ENCODE measurements at places on chromosomes 11 and 22. TPM values are rescaled to one million over a fixed set of nuclear protein-coding genes. Genes with fewer than 3 reads are reported as not detected.

Gene LDHAL6A
- total RNA-seq, result 0.59 TPM

DNA sequence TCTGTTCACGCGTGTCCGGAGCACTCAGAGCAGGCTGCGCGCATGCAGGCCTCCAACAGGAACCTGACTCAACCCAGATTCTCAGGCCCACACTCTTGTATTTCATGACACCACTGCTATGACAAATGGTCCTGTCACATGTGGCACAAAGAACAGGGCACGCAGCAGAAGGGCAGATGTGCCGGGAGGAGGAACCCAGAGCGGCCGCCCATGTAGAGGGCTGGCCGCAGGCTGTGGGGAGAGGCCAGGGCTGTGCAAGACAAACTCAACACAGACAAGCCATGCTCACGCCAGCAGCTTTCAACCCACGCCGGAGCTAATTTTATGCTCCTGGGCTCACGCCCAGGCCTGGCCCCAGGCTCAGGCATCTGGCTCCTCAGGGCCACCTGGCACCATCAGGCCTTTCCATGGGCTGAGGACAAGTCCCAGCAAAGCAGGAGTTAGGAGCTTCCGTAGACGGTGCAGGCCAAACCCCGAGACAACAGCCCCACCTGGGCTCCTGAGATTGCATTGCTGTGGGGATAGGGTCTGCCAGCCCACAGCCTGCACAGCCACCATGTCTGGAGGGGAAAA lies 40.0 kb downstream of the DUSP8 start:
- DNase-seq, result no peak

GRCh38 chr22:28426346-28427132 lies 253.1 kb downstream of the TTC28 start:
- no peak for DNase-seq

DNA sequence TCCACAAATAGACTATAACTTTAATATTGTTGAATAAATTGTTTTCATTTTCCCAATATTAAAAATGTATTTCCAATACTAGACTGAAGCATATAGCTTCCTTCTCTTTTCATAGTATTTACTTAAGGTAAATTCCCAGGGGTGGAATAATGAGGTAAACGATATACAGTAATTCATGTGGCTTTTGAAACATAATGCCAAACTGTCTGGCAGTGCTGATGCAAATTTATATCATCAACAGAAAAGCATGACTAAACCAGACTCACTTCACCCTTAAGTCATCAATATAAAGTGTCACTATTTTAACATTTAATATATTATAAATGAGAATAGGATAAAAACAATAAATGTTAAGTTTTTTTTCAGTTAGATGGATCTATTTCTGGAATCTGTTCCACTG lies 13.6 kb downstream of the C2CD3 start:
- DNase-seq, result no peak

Gene RAPSN
- total RNA-seq, result 2.0 TPM

- DNase-seq, result no peak
These were observed 107.5 kb downstream of the NXPE2 start for GRCh38 chr11:114785820-114786219.

DNA sequence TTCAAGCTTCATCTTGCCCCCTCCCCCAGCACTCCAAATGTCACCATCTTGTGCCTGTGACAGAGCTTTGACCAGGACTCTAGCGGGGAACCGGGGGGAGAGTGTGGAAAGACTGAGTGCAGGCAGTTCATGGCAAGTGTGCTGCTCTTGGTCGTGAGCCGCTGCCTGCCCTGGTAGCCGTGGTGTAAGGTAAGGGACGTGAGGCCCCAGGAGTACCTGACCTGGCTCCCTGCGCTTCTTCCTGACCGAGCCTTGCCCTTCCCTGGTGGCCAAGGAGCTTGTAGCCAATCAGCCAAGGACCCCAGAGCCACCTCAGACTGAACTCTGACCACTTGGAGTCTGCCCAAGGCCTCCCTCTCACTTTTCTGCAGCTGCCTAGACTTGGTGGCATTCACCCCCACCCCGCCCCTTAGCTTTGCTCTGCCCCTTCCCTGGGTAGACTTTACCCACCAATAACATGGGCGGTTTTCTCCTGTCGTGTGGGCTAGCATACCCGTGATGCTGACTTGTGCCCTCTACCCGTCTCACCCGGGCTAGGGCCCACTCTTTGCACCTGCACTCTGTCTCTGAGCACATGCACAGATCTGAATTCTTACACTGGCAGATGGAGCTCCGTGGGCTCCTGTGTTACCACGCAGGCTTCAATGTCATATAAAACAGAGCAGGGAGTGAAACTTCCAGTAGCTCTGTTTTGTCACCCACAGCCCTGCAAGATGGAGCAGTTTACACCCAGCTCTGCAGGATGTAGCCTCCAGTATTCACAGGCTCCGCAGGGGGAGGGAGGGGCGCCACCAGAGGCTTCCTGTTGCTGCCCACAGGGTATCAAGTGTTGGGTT lies 1.5 kb downstream of the DGKZ start:
- DNase-seq, result no peak

- DNase-seq, result no peak
These were observed 42.4 kb downstream of the PITPNB start for GRCh38 chr22:27876684-27877083.

DNA sequence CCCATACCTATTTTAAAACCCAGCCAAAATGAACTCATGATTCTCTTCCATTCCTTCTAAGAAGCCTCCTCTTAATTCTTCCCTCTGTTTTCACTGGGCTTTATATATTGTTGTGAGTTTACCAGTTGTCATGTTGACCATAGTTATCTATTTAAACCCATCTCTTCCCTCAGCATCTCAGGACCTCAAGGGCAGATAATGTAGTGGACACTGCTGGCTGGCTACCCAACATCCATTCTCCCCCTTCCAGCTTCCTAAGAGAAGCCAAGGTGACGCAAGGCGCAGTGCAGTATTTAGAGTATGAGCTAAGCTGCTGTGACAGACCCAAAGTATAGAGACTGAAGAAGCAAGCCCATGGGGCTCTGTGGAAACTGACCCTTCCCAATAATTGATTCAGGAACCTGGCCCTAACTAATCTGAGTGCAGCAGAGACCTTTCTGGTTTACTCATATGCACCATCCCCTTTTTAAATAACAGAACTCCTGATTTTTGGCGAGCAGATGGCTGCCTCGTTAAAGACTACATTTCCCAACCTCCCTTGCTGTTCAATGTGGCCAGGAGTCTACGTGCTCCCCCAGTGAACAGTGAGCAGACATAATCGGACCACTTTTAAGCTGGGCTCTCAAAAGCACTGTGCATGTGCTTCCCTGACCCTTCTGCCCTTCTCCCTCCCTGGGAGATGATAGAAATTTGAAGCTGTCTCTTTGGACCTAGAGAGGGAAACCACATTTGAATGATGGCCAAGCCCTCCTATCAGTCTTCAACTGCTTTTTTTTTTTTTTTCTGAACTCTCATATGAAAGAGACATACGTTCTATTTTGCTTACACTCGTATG lies 28.1 kb upstream of the CREB3L1 start:
- no peak for DNase-seq

Gene KRTAP5-8
- not detected for total RNA-seq

Gene OTOG
- total RNA-seq, result 2.5 TPM

Measured in Caco-2 (cell line).